ENCODE measurements at places on chromosomes 7 and 10. TPM values are rescaled to one million over a fixed set of nuclear protein-coding genes. Genes with fewer than 3 reads are reported as not detected.

WDR86 gene
- 0.03 TPM for polyA plus RNA-seq

DNA sequence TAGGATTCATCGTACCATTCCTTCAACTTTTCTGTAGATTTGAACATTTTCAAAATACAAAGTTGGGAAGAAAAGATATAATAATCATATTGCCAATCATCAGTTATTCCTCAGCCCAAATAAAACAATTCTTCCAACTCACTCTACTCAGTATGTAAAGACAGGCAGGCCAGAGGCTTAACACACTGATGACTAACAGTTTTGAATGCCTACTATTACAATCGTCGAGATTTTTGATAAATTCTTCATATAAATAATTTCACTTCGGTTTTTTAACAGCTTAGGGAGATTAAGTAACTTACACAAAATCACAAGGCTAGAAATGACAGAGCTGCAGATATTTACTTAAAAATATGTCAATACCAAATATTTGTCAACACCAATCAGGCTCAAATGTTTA, 17.6 kb downstream of the CYTH3 start:
- no peaks in the 10 kb centered on the region for H3K27me3 ChIP-seq
- DNase-seq = no peak
- peak overlapping the region; percentile 38 for H3K27ac ChIP-seq
- H3K4me1 ChIP-seq = peaks cover 59% of the 10 kb centered on the region
- no peaks in the 10 kb centered on the region for H3K36me3 ChIP-seq

- no peak overlapping the region for H3K4me3 ChIP-seq
- H3K36me3 ChIP-seq = no peaks in the 10 kb centered on the region
- H3K27me3 ChIP-seq = no peaks in the 10 kb centered on the region
- no peak for DNase-seq
- H3K27ac ChIP-seq = no peak overlapping the region
These were observed 84.5 kb downstream of the AOAH start for GRCh38 chr7:36639826-36640225.

DNA sequence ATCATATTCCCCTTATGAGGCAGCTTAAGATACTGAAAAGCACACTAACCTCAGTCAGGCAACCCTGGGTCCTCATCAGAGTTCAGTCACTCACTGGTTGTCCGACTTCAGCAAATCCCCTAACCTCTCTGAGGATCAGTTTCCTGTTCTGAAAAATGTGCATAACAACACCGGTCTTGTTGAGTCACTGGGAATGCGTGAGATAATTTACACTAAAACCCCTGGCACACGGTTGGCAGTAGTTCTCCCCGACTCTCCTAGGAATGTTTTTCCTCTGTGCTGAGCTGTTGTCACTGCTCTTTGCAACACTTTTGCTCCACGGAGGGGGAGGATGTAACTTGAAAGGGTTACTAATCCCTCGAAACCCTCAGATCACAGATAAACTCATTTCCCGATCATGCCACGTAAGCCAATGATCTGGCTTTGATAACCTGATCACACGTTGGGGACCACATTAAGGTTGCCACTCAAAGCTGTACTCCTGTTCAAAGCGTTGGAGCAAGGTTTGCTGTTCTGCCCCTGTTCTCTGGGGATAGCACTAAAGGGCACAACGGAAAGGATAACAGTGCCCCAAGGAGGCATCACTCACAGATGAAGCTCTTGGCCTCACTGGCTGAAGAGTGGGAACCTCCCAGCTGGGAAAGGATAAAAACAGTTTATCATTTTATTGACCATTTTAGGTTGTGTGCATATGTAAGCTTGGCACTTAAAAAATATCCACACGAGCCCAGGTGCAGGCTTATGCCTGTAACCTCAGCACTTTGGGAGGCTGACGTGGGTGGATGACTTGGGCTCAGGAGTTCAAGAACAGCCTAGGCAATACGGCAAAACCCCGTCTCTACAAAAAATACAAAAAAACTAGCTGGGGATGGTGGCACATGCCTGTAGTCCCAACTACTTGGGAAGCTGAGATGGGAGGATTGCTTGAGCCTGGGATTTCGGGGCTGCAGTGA, 5.0 kb upstream of the RBM17 start:
- no peaks in the 10 kb centered on the region for H3K36me3 ChIP-seq
- H3K4me3 ChIP-seq = no peak overlapping the region
- no peak for DNase-seq
- H3K27ac ChIP-seq = no peak overlapping the region
- peaks cover 16% of the 10 kb centered on the region for H3K4me1 ChIP-seq

DNA sequence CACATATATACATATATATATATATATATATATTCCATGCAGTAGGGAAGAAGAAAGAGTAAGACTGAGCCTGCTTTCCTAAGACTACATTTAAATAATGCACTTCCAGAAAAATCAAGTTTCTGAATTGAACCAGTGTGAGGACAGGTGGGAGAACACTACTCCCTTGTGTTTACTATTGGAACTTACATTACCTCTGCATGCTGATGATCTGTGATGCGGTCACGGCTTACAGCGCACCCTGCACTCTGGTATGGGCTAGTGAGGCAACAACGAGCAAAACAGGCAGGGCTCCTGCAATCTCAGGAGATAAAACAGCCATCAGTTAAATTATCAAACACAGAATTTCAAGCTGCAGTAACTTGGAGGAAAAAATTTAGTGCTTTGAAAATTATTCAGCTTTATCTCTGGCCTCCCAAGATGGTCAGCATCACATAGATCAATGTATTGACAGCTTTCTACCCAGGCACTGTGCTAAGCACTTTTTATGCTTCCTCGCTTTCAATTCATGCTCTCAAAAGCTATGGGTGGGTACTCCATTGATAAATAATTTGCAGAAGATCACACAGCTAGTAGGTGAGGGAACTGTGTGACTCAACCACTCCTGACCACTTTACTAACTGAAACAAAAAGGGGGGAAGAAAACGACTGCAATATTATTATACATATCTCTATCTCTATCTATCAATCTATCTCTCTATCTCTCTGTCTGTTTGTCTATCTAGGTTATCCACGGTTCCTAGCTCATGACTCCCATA, 20.5 kb upstream of the SLC16A12 start:
- H3K4me3 ChIP-seq = no peak overlapping the region
- no peak for DNase-seq

OPN4 gene
- polyA plus RNA-seq = 0.23 TPM

DNA sequence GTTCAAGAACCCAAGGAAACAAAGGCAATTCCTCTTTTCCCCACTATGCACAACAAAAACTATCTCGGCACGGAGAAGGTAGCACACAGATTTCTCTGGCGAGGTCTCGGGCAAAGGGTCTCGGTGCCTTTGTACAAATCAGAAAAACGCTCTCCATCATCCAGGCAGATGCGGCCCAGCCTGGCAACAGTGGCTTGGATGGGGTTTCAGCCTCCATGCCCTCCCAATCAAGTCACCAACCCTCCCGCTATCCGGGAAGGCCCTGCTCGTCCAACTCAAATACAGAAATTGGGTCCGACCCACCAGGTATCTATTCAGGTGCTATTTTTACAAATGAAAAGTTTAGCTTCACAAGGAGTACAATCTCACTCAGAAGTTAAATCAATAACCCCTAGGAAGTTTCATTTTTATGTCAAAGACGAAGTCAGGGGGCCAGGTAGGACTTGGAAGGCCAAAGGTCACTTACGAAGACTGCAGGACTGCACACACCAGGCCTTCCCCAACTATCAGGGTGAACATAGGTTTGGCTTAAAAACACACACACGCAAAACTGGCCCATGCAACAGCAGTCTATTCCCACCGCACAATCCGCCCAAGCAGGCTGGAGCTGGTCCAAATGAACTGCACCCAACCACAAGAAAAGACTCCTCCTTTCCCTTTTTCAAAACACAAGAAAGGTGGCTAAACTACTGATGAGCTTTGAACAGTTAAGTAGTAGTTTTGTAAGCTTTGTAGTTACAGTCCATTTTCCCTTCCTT, 43.0 kb downstream of the GNA12 start:
- H3K27ac ChIP-seq = no peak overlapping the region
- peaks cover 15% of the 10 kb centered on the region for H3K4me1 ChIP-seq
- DNase-seq = no peak
- no peak overlapping the region for H3K4me3 ChIP-seq
- no peaks in the 10 kb centered on the region for H3K36me3 ChIP-seq
- H3K27me3 ChIP-seq = no peaks in the 10 kb centered on the region

DNA sequence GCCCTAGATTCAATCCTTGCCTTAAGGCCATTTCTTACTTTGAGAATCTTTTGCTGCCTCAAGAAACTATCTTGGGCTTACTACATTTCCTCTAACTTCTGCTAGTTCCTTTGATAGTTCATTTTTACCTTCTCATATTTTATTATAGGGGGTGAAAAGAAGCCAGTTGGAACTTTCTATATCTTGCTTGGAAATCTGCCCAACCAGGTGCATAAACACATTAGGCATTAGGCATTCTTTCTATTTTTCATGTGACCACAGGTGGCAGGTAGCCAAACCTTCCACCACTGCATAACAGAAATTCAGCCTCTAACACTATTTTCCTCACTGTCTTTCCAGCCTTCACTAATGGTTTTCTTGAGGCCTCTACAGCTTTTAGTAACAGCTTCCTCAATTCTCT, 300.0 kb upstream of the SP8 start:
- H3K4me3 ChIP-seq = no peak overlapping the region
- H3K4me1 ChIP-seq = no peaks in the 10 kb centered on the region
- H3K27me3 ChIP-seq = peaks cover 1% of the 10 kb centered on the region
- no peaks in the 10 kb centered on the region for H3K36me3 ChIP-seq
- no peak overlapping the region for H3K27ac ChIP-seq
- no peak for DNase-seq

CCL24 gene
- not detected for polyA plus RNA-seq

DNA sequence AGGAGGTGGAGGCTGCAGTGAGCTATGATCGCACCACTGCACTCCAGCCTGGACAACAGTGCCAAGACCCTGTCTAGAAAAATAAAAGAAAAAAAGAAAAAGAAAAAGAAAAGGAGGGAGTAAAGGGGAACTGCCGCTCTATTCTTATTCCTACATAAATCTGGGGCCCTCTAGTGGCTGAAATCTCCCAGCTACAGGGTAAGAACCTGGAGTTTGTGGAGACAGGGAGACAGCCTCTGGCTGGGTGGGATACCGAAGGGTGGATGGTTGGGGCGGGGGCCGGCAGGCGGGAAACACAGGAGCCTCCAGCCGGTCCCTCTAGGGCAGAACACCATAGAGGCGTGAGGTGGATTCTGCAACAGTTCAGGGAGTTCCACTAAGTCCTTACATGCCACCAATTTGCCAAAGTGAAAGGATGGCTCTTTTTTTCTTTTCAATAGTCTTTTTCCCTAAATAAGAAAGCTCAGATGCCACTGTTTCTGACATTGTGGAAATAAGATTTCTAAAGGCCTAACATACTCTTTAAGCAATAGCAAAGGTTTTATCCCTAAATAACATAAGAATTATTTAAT, 117.3 kb downstream of the SVIL start:
- peaks cover 98% of the 10 kb centered on the region for H3K36me3 ChIP-seq
- no peak overlapping the region for H3K4me3 ChIP-seq
- peaks cover 74% of the 10 kb centered on the region for H3K4me1 ChIP-seq
- H3K27me3 ChIP-seq = no peaks in the 10 kb centered on the region
- no peak for DNase-seq

- H3K4me1 ChIP-seq = no peaks in the 10 kb centered on the region
- no peak overlapping the region for H3K4me3 ChIP-seq
- DNase-seq = no peak
These were observed 450.0 kb downstream of the RPS24 start for GRCh38 chr10:78483641-78484040.

DNA sequence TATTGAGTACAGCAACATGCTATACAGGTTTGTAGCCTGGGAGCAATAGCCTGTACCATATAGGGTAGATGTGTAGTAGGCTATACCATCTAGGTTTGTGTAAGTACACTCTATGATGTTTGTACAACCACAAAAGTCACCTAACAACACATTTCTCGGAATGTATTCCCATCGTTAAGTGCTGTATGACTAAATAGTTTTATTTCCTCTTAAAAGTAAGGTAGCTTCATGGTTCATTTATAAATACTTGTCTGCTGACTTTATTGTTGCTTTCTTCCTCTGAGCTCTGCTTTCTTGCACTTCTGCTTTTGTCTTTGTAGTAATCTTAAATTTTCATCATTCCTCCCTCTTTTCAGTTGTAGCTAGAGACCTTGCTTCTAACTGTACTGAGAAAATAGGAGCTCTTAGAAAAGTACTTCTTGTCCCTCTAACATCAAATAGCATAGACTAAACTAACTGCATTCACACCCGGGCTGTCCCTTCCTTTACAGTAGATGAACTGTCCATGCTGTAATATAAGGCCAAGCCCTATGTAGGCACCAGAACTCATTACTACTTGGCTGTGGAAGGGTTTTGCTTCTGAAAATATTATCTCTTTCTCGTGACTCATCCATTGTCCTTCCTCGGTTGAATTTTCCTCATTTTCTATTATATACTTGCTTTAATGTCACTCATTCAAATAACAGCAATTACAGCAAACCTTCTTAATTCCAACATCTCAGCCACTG, 55.4 kb upstream of the FAM3C start:
- H3K27me3 ChIP-seq = no peaks in the 10 kb centered on the region
- no peak overlapping the region for H3K4me3 ChIP-seq
- no peaks in the 10 kb centered on the region for H3K4me1 ChIP-seq
- no peak overlapping the region for H3K27ac ChIP-seq

TBX20 gene
- not detected for polyA plus RNA-seq

DNA sequence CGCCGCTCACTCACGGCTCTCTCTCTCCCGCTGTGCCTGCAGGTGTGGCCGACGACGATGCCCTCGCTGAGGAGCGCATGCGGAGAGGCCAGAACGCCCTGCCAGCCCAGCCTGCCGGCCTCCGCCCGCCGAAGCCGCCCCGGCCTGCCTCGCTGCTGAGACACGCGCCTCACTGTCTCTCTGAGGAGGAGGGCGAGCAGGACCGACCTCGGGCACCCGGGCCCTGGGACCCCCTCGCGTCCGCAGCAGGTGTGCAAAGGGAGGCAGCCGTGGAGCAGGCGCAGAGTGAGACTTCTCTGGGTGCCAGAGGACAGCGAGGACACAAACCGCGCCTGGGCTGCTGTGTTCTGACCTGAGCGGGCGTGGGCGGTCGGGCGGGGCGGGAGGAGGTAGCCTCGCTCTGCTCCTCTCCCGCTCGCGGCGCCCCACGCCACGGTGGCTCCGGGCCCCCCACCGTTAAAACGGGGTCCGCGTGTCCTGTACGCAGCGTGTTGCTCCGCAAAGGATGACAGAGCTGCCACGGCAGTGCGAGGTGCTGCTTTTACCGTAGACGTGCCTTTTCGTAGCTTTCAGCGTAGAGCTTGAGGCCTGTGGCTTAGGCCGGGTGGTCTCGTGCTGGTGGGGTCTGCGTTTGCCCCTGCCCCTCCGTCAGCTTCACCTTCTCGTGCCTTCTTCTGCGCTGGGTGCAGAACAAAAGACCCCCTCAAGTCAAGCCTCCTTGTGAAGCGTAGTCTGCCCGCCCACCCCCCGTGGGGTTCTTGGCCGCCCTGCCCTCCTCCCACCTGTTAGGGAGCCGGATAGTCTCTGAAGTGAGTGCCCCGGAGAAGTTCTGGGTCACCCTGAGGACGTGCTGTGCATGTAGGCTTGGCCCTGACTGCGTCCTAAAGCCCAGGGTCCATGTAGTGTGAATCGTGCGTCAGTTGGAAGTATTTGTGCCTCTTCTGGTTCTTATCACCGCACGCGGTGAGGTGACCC, 73.2 kb downstream of the DNAJB6 start:
- H3K4me3 ChIP-seq = no peak overlapping the region
- peaks cover 66% of the 10 kb centered on the region for H3K36me3 ChIP-seq
- DNase-seq = no peak
- H3K4me1 ChIP-seq = peaks cover 16% of the 10 kb centered on the region
- H3K27me3 ChIP-seq = no peaks in the 10 kb centered on the region
- no peak overlapping the region for H3K27ac ChIP-seq

ANKRD2 gene
- polyA plus RNA-seq = 5,473 TPM

- no peaks in the 10 kb centered on the region for H3K27me3 ChIP-seq
- H3K4me3 ChIP-seq = no peak overlapping the region
- H3K4me1 ChIP-seq = peaks cover 9% of the 10 kb centered on the region
- peaks cover 95% of the 10 kb centered on the region for H3K36me3 ChIP-seq
- no peak for DNase-seq
- H3K27ac ChIP-seq = no peak overlapping the region
These were observed 15.0 kb downstream of the FZD9 start for GRCh38 chr7:73448609-73449008.

NKX1-2 gene
- polyA plus RNA-seq = not detected

Data from psoas muscle (tissue), 8 donors.